ENCODE measurements at places on chromosomes 3 and 15.
A peak's percentile ranks its signal among the peaks of the same experiment; 100 is the strongest.

DNA sequence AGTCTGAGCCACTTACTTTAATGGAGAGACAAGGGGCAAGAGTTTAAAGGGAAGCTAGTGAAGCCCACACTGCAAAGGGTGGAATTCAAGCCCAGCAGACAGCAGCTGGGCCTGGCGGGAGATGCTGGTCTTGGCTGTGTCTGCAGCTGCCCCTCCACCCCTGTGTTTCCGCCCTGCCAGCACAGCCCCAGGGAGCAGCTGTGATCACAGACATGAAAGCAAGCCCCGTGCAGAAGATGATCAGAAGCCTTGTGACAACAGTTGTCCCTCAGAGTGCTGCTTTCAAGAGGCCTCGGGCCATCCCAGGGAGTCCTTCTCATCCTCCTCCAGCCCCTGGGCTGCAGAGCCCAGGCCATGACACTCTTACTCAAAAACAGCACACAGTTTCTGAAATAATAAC is 24.1 kb upstream of the SLC6A1 start:
- DNase-seq: no peak

GRCh38 chr15:91271565-91272153 is 171.6 kb downstream of the SV2B start:
- DNase-seq: peak; percentile 75

GRCh38 chr15:69940441-69941300 is 157.0 kb downstream of the TLE3 start:
- DNase-seq: no peak

- no peak for DNase-seq
Observed at GRCh38 chr3:117708601-117709000, 999.0 kb downstream of the TUSC7 start.

DNA sequence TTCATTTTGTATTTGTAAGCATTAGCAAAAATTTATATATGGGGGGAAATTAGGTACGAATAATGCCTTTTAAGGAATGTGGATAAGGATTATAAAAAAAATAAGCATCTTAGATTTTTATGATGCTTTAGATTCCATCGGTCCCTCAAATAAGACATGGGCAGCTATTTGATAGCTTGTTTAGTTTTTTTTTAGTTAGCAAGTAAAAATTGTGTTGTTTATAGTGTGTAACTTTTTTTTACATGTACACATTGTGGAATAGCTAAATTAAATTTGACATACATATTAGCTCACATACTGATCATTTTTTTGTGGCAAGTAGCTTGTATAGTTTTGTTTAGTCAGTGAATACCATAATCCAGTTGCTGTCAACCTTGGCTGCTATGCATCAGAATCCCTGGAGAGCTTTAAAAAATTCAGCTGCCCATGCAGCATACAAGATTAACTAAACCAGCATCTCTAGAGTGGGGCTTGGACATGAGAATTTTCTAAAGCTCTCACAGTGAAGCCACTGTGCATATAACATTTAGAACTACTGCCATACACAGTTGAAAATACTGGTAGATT is 53.9 kb downstream of the TMOD3 start:
- no peak for DNase-seq

DNA sequence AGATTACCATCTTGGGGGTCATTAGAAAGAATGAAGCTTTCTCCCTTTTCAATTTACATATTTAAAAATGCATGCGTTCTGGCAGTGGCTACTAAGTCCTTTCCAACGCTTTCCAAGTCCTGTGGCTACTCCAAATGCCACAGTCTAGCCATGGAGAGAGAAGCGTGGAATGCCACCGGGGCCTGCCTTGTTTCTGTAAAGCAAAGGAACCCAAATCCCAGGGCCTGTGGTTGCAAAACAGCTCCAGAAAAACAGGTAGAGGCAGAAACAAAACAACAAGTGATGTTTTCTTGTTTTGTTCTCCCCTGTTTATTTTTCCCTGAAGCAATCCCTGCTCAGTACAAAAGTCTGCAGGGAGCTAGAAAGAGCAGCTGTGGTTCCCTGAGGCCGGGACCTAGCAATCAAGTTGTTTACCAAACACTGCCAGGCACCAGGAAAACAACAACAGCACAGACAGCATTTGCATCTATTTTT is 85.5 kb downstream of the FOXP1 start:
- DNase-seq: no peak

- no peak for DNase-seq
Observed at GRCh38 chr3:66830301-66830700, 167.8 kb upstream of the KBTBD8 start.

DNA sequence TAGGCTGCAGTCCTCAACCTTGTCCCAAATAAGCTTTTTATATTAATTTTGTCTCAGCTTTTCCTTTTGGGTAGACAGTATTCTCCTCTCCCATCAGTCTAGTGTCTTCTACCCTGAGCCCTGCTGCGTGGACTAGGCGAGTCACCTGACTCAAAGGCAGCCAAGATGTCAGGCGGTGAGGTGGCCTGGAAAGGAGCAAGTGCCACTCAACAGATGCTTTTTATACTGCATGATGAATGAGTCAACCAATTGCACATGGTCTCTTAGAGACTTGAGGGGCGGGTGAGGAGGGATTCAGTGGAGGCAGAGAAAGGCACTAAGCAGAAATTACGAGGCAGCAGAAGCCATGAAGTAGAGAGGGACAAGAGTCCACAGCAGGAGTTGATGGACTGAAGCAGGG is 95.9 kb downstream of the FRMD4B start:
- no peak for DNase-seq
